Left ventricle myocardium inferior (tissue), 1 donor: ENCODE measurements at places on chromosomes 7 and 10.
A peak's percentile ranks its signal among the peaks of the same experiment; 100 is the strongest.

DNA sequence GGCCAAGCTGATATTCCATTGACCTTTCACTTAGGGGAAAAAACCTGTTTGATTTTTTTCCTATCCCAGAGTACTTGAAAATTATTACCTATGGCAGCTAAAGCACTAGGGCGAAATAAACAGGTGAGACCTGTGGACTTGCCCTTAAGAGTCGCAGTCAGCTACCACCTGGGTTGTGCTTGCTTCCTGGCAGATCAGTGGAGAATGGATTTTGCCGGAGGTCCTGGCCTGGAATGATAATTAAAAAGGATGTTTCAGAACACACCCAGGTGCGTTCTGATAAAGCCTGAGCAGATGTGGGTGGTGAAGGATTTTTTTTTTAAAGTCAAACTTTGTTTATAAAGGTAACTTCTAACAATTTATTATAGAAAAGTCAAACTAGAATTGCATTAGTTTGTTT, 59.1 kb downstream of the AUTS2 start:
- DNase-seq, result no peak

- no peak for DNase-seq
Observed at GRCh38 chr10:28664369-28664740, 13.0 kb upstream of the BAMBI start.

DNA sequence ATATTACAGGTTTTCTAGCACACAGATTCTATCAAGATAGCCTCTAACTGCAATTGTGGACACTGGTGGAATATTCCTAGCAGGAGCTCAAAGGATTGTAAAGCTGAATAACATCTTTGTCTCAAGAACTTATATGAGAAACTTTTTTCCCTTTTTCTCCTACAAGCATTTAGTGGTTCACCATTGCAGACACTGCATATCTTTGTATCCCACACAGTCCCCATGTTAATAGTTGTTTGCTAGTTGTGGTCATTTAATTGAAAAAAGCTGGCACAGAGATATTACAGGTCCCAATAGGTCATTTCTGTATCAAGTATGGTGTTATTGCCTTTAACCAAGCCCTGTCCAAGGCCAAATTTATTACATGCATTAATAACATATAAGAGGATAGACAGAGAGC, 226.2 kb upstream of the TCF7L2 start:
- DNase-seq, result no peak

DNA sequence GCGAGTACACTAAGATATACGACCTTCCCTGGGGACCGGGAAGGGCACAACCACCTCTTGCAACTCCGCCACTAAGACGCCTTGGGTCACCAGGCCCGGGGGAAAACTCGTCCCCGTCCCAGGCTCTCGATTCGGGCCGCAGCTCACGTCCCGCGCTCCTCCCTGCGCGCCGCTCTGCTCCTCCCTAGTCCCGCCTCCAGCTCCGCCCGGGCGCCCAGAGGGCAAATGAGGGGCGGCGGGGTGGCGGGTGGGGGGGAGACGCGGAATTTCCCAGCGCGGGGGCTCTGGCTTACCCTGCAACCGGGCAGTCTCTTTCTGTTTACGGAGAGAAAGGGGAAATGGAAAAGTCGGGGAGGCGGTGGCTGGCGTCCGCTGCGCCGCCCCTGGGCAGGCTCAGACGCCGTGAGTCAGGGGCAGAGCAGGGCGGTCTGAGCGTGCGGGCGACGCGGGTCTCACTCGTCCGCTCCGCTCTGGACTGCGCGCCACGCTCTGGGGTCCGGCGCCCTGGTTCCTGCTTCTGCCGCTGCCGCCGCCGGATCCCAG, at the start of gene MAP3K8:
Gene MAP3K8, plus strand, starts transcription at position 455 of the 543 bp plus-strand sequence. CDS start 4,755 bp downstream, outside the sequence.
- peak; percentile 93 for DNase-seq
